ENCODE measurements at places on chromosomes 3 and 15. TPM values are rescaled to one million over a fixed set of nuclear protein-coding genes. Genes with fewer than 3 reads are reported as not detected.

Gene PIK3R4
- total RNA-seq, result 31.4 TPM

Gene SLC38A3
- 0.18 TPM for total RNA-seq

Gene GOLGA6L9
- 1.8 TPM for total RNA-seq

GRCh38 chr3:45872569-45872968 lies 13.8 kb upstream of the CCR9 start:
- peaks cover 62% of the 10 kb centered on the region for H3K27me3 ChIP-seq
- H3K4me1 ChIP-seq, result peaks cover 39% of the 10 kb centered on the region
- no peak overlapping the region for H3K27ac ChIP-seq
- peaks cover 6% of the 10 kb centered on the region for H3K36me3 ChIP-seq

- no peak overlapping the region for H3K27ac ChIP-seq
- no peak for DNase-seq
- H3K36me3 ChIP-seq, result no peaks in the 10 kb centered on the region
Measured at GRCh38 chr15:70035719-70036077, 62.0 kb downstream of the TLE3 start.

- H3K4me3 ChIP-seq, result no peak overlapping the region
- no peak overlapping the region for H3K27ac ChIP-seq
- DNase-seq, result no peak
- no peaks in the 10 kb centered on the region for H3K4me1 ChIP-seq
- no peaks in the 10 kb centered on the region for H3K36me3 ChIP-seq
Measured at GRCh38 chr3:193863657-193864357, 270.8 kb downstream of the OPA1 start.

DNA sequence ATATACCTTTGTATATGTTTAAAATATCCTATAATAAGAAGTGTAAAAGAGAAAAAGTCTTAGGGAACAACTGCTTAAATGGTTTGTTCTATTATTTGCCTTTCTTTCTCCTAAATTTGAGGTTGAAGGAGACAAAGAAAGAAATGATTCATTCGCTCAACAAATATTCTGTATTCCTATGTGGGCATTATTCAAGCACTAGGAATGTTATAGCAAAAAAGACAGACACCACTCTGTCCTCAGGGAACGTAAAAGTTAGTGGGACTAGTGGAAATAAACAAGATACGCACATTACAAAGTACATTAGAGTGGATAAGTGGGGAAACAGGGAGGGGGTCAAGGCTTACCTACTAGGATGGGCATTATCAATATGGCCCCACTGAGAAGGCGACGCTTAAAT lies 332.2 kb downstream of the LPP start:
- no peak overlapping the region for H3K4me3 ChIP-seq
- no peaks in the 10 kb centered on the region for H3K27me3 ChIP-seq
- no peak overlapping the region for H3K27ac ChIP-seq
- no peak for DNase-seq

DNA sequence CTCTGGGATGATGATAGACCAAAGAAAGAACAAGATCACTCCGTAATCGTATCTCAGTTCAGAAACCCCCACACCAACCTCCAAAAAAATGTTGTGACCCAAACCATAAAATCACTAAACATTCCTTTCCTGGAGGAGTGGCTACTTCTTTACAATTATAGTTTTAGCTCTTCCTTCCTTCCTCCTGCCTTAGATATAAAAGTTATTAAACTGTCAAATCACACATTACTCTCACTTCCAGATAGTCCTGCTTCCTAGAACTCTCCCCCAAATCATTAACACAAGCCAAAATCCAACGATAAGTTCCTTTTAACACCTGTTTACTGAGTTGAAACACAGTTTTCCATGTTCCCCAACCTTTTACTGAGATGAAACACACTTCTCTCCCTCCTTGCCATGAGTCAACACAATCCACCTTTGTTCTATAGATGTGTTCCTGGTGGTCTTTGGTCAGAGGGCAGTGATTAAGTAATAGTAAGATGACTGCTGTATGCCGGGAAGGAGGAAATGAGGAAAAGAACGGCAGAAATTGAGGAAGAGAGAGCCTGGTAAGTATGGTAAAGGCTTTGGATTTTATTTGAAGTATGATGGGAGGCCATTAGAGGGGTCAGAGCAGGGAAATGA lies 8.3 kb upstream of the CRYGS start:
- no peaks in the 10 kb centered on the region for H3K27me3 ChIP-seq
- H3K4me3 ChIP-seq, result no peak overlapping the region
- peaks cover 3% of the 10 kb centered on the region for H3K4me1 ChIP-seq
- no peak overlapping the region for H3K27ac ChIP-seq
- DNase-seq, result no peak
- peaks cover 19% of the 10 kb centered on the region for H3K36me3 ChIP-seq

Gene TM4SF18
- total RNA-seq, result not detected

DNA sequence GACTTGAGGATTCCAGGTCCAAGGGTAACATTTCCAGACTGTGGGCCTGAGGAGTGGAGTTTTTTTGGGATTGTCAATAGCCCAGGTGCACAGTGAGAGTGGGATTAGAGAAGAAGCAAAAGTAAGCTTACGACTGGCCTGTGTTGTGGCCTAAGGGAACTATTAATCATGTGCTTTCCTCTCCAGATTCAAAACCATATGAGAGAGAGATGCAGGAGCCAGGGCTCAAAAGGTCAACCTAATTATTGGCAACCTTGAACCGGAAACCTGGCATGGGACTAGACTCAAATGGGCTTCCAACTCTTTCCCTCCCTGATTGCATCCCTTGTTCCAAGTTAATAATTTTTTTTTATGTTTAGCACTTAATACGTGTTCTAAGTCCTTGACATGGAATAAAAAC lies 242.1 kb upstream of the THRB start:
- no peaks in the 10 kb centered on the region for H3K27me3 ChIP-seq
- DNase-seq, result no peak
- H3K4me1 ChIP-seq, result no peaks in the 10 kb centered on the region
- H3K4me3 ChIP-seq, result no peak overlapping the region
- H3K27ac ChIP-seq, result no peak overlapping the region

- H3K27me3 ChIP-seq, result no peaks in the 10 kb centered on the region
- H3K4me3 ChIP-seq, result no peak overlapping the region
- no peaks in the 10 kb centered on the region for H3K4me1 ChIP-seq
- no peak overlapping the region for H3K27ac ChIP-seq
- DNase-seq, result no peak
Measured at GRCh38 chr15:51924156-51925068, 47.2 kb downstream of the LEO1 start.

DNA sequence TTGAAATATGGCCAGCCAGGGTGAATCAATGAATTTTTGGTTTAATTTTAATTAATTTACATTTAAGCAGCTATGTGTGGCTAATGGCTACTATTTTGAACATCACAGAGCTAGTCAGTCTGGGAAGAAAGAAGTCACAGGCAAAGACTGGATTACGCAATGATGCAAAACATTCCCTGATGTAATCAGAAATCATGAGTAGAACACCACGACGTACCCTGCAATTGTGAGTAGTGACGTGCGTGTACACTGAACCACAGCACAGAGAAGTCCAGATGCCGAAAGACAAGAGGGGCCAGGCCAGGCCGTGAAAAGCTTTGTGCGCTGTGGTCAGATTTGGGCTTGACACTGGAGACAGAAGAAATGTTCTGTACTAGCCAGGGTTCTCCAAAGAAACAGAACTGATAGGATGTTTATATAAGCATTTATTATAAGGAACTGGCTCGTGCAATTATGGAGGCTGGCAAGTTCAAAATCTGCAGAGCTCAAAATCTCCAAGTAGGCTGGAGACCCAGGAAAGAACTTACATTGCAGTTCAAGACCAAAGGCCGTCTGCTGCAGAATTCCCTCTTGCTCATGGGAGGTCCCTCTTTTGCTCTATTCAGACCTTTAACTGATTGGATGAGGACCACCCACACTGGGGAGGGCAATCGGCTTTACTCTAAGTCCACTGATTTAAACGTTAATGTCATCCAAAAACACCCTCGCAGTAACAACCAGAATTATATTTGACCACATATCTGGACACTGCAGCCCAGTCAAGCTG lies 44.6 kb downstream of the SH3BP5 start:
- H3K4me3 ChIP-seq, result no peak overlapping the region
- H3K4me1 ChIP-seq, result peaks cover 35% of the 10 kb centered on the region
- no peaks in the 10 kb centered on the region for H3K27me3 ChIP-seq
- no peak overlapping the region for H3K27ac ChIP-seq
- no peak for DNase-seq

Gene TPM1
- total RNA-seq, result 5.1 TPM

Gene DCBLD2
- total RNA-seq, result 2.0 TPM

- peaks cover 46% of the 10 kb centered on the region for H3K36me3 ChIP-seq
- H3K4me3 ChIP-seq, result no peak overlapping the region
- DNase-seq, result no peak
- H3K27me3 ChIP-seq, result no peaks in the 10 kb centered on the region
- no peak overlapping the region for H3K27ac ChIP-seq
Measured at GRCh38 chr3:4746241-4746958, 232.8 kb upstream of the BHLHE40 start.

GRCh38 chr15:77669896-77670295 lies 37.2 kb upstream of the LINGO1 start:
- no peak for DNase-seq
- no peak overlapping the region for H3K27ac ChIP-seq

All from activated naive CD8-positive, alpha-beta T cell treated with anti-CD3 and anti-CD28 coated beads for 36 hours (primary cell).